ENCODE measurements at places on chromosomes 16 and 17.
A peak's percentile ranks its signal among the peaks of the same experiment; 100 is the strongest.

- peak; percentile 90 for DNase-seq
Observed at GRCh38 chr17:41786227-41787020, at the start of gene JUP. JUP (minus strand) TSS chr17:41786711; CDS start chr17:41771854, 14,857 bp downstream.

- no peak for DNase-seq
Observed at GRCh38 chr16:72380283-72380682, 208.3 kb upstream of the PMFBP1 start.

GRCh38 chr16:12062343-12063003, 85.9 kb downstream of the SNX29 start:
- DNase-seq, result peak; percentile 14

DNA sequence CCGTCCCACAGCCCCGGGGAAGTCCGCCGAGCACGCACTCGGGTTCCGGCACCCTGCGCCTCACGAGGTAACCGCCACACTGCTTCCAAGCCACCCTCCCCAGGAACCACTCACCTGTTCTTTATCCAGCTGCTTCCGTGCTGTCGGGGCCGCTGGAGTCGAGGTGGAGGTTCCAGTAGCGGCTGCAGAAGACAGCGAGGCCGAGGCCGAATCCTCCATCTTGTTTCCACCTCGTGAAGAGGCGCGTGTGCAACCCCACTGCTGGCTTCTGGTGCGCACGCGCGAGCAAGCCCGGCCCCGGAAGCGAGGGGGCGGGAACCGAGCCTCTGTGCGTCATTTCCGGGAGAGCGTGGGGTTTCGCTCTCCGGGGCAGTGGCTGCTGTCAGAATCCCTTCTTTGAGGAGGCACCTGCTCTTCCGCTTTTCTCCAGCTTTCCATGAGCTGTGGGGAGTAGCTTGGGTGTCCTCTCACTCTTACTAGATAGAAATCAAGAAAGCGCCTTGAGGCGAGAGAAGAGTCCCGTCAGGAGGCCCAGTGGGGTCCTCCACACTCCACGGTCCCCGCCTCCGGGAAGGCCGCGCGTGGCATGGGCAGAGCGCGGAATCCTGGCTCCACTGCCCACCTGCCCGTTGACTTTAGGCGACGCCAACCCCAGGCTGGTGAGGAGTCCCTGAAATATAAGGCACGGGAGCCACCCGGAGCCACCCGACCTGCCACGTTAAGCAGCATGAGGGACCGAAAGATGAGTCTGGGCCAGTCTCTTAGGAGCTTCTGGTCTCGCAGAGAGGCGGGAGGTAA, at the start of gene RSL1D1:
Gene RSL1D1, minus strand, starts transcription at position 249 of the 798 bp plus-strand sequence. Its CDS starts 30 bp downstream, at position 219.
- DNase-seq, result peak; percentile 34

GRCh38 chr17:4086041-4086483, 56.8 kb downstream of the ZZEF1 start:
- DNase-seq, result no peak

DNA sequence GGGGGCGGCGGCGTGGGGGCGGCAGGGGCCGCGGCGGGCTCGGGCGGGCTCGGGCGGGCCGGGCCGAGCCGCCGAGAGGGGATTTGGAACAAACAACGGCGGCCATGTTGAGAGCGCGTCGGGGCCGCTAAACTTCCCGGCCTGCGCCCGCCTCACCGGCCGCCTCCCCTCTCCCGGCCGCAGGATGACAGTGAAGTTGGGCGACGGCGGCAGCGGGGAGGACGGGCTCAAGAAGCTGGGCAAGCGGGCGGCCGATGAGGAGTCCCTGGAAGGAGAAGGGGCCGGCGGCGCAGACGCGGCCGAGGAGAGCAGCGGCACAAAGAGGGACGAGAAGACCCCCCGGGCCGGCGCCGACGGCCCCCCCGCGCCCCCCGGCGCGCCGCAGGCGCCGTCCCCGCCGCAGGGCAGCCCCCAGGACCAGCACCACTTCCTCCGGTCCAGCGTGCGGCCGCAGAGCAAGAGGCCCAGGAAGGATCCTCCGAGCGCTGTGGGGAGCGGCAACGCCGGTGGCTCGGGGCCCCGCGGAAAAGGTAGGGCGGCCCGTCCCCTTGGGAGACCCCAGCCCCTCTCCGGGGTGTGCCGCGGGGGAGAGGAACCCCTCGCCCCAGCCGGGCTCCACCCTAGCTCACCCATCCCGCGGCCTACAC, 2.4 kb downstream of the CRAMP1 start:
- DNase-seq, result no peak

DNA sequence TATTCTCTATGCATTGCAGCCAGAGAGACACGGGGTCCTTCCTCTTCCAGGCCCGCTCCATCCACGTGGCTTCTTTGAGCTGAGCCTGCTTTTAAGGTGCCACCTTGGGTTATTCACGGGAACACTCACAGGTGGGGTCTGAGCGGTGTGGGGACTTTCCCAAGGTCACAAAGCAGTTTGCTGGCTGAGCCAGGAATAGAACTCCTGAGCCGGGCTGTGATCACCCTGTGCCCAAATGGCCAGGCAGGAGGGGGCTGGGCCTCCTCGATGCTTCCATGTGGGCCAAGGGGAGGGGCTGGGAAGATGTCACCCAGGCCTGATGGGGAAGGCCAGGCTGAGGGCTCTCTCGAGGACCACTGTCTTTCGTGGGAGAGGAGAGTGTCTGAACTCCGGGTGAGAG, 13.0 kb upstream of the GSE1 start:
- no peak for DNase-seq
